Activated T-helper 1 cell treated with anti-CD3 and anti-CD28 coated beads, Interleukin-2, amount 50 U/mL, for 16 hours (primary cell): ENCODE measurements at places on chromosomes 5 and 9.

GRCh38 chr9:91771027-91771426 is 179.0 kb downstream of the ROR2 start:
- DNase-seq: no peak

- DNase-seq: no peak
Measured at GRCh38 chr9:79657891-79658290, 86.1 kb downstream of the TLE4 start.

DNA sequence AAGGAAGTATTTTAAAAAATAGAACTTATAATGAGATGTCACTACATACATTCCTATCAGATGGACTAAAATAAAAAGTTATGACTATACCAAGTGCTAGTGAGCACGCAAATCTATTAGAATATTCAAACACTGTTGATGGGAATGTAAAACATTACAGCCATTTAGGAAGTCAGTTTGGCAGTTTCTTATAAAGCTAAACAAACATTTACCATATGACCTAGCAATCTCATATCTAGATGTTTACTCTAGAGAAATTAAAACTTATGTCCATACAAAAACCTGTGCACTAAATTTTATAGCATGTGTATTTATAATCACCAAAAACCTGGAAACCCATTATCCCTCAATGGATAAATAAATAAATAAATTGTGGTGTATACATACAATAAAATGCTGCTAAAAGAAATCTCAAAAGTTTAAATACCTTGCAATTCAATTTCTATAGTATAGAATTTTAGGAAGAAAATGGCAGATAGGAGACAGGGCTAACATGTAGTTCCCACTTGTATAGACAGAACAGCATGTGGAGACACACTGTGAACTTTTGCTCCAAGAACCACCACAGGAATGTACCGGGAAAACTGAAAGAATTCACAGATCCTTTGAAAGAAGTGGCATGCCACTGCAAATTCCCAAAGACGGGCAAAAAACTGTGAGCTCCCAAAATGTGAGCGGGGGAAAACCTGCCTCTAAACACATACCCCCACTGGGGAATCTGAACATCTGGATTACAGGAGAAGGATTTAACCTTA is 174.6 kb upstream of the SPEF2 start:
- DNase-seq: no peak

DNA sequence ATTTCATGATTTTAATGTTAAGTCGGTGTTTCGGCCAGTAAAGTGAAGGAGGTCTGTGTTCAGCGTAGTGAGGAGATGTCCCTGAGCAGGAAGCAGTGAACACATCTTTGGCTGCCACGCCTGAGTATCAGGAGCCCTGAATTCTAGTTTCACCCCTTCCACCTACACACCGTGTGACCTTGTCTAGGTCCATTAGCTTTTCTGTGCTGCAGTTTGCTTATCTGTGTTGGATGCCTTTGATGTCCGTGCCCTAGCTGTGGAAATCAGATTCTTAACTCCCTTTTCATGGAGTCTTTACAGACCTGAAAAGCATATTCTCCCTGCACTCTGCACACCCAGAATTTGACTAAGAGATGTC is 601 bp downstream of the FBXO38 start:
- DNase-seq: peak; percentile 0

GRCh38 chr9:122297512-122297911 is 32.8 kb downstream of the MRRF start:
- DNase-seq: no peak

DNA sequence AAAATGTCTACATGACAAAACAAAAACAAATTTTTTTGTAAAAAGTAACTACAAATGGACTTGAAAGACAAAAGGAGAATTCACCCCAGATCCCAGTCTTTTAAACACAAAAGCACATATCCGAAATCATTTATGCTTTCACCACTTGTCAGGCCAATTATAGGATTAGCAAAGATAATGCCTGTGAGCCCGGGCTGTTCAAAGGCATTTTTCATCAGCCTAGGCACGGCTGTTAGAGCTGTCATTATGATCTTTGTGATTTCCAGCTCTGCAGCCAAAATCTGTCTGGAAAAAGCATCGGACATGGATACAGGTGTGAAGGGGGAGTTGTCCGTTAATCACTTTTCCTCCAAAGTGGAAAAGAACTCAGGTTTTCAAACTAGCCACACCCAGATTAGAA is 23.6 kb upstream of the RAB14 start:
- DNase-seq: no peak

DNA sequence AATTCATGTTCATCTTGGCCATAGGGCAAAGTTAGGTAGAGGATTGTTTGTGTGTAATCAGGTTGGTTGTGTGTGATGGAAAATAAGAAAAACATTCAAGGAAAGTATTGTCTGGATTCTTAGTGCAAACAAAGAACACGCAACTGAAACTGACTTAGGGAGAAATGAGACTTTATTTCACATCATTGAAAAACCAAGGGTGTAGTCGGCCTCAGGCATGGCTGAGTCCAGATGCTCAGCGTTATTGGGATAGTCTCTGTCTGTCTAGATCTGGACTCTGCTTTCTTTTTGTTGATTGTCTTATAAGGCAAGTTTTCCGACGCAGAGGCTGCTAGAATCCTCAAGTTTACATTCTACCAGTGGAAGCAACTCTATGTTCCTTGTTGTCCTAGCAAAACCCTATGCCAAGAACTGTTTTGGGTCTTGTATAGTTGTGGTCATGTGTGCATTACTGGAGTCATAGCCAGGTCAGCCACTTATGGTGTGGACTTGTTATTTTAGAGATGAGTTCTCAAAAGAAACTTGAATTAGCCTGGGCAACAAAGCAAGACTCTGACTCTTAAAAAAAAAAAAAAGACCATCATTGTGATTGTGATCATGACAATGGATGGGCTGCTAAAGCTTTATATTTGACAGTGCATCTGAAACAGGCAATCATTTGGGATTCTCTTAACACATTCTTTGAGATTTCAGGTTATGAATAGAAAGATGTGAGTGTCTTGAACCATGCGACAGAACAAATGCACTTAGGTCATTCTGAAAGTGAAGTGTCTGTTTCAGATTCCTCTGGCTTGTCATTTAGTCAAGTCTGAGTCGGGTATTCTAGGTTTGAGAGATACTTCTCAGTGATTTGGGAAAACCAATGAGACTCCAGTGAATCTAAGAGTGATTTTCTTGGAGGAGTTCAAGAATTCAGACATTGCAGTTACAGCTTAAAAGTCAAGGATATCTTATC is 82.6 kb downstream of the DOCK2 start:
- DNase-seq: no peak

DNA sequence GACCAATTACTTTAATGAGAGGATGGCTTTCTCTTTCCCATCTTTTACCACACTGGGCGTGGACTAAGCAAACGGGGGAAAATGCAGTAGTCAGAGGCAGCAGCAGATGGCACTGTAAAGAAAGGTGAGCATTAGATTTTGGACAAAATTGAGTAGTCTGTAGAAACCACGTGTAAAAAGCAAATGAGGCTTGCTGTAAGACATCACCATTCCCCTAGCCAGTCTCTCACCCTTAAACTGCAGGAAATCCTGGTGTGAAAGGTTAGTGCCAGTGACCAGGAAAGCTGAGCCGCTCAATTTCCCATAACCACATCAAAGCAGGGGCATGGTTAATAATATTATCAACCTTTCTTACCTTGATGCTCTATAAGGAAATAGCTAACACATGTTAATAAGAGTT is 31.8 kb downstream of the SPATA31C2 start:
- no peak for DNase-seq

- no peak for DNase-seq
Measured at GRCh38 chr5:98635656-98636055, 137.8 kb upstream of the RGMB start.

GRCh38 chr9:15867988-15868387 is 315.1 kb downstream of the CCDC171 start:
- DNase-seq: no peak

DNA sequence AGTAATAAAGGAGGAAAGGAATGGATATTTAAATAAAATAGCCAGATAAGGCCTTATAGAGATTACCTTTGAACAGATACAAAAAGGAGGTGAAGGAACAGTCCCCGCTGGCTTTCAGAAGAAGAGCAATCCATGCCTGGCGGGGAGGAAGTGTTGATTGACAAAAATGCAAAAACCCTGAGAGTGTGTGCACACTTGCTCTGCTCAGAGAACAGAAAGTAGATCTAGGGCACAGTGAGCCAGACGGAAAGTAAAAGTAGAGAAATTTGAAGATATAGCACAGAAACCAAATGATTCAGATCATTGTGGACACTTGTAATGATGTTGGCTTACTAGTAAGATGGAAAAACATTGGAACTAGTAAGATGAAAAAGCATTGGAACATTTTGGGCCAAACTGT is 720.6 kb downstream of the PTPRD start:
- DNase-seq: no peak

DNA sequence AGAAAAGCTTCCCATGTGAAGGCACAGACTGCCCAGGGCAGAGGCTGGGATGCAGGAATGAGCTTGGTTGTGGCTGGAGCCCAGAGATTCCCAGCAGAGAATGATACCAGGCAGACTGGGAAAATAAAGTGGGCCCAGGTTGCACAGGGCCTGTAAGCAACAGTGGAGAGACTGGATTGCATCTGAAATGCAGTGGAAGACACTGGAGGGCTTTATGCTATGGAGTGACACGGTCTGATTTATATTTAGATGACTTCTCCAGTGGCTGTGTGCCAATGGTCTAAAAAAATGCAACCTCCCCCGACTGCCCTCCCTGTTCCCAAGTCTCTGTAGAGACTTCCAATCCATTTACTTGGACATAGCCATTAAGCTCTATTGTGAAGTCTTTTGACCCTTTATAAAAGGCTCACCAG is 951.1 kb upstream of the DMAC1 start:
- DNase-seq: no peak

DNA sequence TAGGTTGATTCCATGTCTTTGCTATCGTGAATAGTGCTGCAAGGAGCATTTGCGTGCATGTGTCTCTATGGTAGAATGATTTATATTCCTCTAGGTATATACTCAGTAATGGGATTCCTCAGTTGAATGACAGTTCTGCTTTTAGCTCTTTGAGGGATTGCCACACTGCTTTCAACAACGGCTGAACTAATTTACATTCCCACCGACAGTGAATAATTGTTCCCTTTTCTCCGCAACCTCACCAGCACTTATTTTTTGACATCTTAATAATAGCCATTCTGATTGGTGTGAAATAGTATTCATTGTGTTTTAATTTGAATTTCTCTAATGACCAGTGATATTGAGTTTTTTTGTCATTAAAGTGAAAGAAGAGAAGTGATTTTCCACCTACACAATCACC is 18.5 kb downstream of the IFNA5 start:
- DNase-seq: no peak

GRCh38 chr5:150519560-150519945 is 11.6 kb downstream of the NDST1 start:
- no peak for DNase-seq

DNA sequence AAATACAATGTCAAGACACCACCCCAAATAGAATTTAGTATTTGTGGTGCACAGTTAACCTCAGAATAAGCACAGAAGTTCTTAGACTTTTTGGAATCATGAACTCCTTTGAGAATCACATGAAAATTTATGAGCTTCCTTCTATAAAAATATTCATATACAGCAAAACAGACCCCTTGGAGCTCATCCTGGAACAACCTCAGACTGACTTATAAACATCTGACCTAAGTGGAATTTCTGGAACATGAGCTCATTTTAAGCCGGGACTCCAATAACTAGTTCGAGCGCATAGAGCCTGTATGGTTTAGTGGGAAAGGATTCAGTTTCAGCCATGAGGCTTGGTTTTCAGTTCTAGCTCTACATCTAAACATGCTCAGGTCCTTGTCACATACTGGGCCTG is 192.3 kb downstream of the DEPDC1B start:
- DNase-seq: no peak

GRCh38 chr5:15344954-15345353 is 155.0 kb upstream of the FBXL7 start:
- DNase-seq: no peak

DNA sequence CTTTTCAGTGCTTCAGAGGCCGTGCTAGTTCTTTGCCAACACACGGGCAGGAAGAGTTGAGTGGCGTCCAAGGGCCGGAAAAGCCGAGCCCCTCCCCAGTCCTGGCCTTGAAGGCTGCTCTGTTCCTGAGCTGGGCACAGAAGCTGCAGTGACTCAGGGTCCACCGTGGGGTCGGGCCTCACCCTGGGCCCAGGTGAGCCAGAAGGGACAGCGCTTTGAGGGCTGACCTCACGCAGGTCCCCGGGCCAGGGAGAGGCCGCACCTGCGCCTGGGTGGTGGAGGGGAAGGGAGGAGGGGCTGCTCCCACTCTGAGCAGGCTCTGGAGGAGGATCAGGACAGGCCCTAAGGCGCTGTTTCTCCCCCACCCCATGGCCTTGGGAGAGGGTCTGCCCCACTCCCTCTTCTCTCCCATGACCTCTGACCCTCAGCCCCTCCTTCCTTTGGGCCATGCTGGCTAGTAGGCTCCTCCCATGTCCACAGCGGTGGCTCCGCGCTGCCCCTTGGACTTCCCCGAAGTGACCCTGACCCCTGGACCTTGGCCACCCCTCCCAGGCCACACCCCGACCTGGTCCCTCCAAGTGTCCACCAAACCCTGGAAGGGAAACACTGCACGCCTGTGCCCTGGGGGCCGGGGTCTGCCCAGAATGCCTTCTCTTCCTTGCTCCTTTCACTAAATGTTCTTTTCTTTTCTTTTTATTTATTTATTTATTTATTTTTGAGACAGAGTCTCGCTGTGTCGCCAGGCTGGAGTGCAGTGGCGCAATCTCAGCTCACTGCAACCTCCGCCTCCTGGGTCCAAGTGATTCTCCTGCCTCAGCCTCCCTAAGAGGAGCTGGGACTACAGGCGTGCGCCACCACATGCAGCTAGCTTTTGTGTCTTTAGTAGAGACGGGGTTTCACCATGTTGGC is 19.7 kb upstream of the SLC6A19 start:
- no peak for DNase-seq

DNA sequence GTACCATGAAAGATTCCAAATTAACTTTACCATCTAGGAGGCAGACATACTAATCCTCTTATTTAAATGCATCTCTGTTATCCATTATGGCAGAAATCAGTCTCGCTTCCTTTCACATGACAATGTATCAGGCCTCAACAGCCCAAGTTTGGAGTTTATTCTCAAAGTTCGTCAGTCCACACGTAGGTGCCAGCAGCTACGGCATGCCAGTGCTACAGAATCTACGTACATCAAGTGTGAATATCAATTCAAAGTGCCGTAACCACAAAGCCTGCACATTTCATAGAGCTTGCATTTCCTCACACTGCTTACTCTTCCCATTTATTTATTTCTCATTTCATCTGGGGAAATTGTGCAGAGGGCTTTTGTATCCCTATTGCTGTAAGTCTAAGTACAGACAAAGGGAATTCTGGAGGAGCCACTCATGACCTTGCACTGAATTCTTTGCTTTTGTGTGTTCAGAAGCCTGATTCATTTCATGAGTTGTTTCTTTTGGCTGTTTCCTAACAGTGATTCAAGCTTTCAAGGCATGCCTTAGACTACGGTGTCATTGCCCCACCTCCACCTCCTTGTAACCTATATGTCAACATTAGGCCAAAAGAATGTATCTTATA is 10.0 kb downstream of the ENC1 start:
- no peak for DNase-seq
